Stimulated activated CD8-positive, alpha-beta memory T cell treated with anti-CD3 and anti-CD28 coated beads, Interleukin-4, amount 100 ng/mL, for 24 hours (primary cell): ENCODE measurements at places on chromosomes 4 and X.
A peak's percentile ranks its signal among the peaks of the same experiment; 100 is the strongest.

- no peak for DNase-seq
These were observed 3.3 kb upstream of the RPS4X start for GRCh38 chrX:72280321-72280845.

- no peak for DNase-seq
These were observed 772 bp upstream of the FBXW7 start for GRCh38 chr4:152536545-152537182.

- DNase-seq: no peak
These were observed 34.1 kb downstream of the PDHA1 start for GRCh38 chrX:19377799-19378198.

- DNase-seq: no peak
These were observed 37.2 kb upstream of the RAPGEF2 start for GRCh38 chr4:159065513-159066240.

DNA sequence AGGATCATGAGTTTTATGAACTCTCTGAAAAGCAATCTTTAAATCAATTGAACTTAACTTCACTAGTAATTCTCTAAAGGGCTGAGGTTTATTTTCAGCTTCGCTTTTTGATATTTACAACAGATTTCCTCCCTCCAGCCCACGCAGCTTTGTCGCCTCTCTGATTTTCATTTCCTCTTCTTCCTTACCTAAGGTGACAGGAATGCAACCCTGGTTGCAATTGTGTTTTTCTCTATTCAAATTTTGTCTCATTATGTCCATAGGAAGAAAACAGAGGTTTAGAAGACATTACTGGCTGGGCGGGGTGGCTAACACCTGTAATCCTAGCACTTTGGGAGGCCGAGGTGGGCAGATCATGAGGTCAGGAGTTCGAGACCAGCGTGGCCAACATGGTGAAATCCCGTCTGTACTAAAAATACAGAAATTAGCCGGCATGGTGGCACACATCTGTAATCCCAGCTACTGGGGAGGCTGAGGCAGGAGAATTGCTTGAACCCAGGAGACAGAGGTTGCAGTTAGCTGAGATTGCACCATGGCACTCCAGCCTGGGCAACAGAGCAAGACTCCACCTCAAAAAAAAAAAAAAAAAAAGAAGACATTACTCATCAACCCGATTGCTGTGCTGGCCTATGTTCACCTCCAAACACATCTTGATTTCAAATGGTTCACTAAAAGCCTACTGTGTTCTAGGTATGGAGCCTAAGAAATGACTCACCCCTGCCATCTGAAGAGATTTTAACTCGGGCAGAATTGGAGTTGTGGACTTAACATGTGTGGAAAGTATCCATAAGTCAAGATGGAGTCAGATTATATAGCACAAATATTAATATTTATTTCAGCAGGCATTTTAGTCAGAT lies 36.8 kb downstream of the VSIG4 start:
- no peak for DNase-seq

- peak; percentile 41 for DNase-seq
These were observed 37.3 kb downstream of the ACOX3 start for GRCh38 chr4:8403173-8403753.

GRCh38 chr4:165991325-165992180 lies 118.5 kb downstream of the TLL1 start:
- DNase-seq: no peak

GRCh38 chr4:140141210-140141835 lies 12.7 kb downstream of the MAML3 start:
- DNase-seq: no peak

DNA sequence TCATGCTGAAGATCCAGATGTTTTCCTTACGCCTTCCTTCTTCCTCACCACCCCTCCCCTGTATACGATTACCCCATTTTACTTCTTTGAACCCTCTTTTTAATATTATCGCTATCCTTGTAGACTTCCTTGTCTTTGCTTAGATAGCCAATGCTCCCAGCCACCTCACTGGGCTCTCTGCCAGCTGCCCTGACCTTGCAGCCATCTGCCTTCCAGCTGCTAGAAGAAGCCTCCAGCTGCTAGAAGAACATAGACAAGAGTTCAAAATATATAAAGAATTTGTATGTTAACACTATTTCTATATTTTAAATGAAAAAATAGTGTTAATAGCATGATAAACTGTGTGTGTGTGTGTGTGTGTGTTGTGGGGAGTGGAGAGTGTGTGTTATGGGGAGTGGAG lies 374.7 kb downstream of the ANKRD50 start:
- DNase-seq: no peak

DNA sequence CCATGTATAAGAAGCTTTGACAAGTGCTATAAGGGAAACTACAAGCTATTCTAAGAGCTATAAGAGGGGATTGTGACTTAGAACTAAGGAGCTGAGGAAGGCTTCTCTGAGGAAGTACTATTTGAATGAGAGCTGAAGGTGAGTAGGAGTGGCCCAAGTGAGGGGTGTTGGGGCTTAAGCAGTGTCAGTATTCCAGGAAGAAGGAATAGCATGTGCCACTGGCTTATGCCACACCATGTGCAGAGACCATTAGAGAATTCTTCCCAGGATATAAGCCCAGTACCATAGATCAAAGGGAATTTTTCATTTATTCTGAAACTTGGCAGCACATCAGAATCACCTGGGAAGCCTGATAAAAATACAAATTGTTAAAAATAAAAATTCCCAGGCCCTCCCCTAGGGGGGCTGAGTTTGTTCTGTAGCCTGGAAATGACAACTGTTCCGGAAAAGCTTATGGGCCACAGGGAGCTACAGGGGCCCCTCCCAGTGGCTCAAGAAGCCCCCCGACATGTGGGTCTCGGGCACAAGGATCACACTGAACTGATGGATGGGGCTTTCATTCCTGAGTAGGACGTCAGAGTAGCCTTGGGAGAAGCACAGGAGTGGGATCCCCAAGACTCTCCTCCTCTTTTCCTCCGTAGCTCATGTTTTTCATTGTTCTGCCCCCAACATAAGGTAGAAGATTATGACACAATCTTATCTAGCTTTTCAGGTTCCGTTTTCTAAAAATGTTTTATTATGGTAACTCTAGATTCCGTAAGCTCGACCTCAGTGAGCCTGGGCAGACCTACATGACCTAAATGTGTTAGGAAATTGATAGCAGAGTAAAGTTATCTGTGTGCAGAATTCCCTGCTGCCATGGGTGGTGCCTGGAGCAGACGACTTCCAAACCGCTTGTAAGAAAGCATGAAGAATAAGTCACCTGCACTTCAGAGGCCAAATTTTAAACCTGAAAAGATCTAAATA lies 119.3 kb downstream of the AFF1 start:
- DNase-seq: no peak

GRCh38 chr4:87251106-87251505 lies 30.7 kb upstream of the KLHL8 start:
- no peak for DNase-seq

DNA sequence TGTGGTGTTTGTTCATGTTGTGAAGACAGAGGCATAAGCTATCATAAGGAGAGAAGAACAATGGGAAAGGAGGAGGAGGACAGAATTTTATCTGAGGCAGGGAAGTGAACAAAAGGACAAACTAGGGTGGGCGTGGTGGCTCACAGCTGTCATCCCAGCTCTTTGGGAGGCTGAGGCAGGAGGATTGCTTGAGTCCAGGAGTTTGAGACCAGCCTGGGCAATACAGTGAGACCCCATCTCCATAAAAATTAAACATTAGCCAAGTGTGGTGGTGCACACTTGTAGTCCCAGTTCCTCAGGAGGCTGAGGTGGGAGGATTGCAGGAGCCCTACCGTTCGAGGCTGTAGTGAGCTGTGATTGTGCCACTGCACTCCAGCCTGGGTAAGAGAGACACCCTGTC lies 49.9 kb downstream of the TMEM154 start:
- no peak for DNase-seq

DNA sequence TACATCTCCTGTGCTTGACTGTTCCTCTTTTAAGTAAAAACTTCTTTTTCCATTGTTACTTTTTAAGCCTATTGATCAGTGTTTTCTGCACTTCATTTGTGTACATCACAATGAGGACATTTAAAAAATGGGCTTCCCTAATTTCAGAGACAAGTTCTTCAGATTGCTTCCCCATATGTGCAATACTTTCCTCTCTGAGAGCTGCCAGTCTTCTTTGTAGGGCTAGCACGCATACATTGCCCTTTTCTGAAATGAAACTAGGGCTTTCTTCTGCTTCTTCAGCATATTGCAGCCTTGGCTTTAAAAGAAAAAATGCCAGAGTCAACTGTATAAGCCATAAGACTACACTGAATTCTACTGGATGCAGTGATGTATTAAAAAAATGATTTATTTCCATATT lies 37.8 kb downstream of the FAT4 start:
- no peak for DNase-seq

- DNase-seq: no peak
These were observed 341.0 kb upstream of the GATB start for GRCh38 chr4:152101556-152102435.

- DNase-seq: no peak
These were observed 22.3 kb downstream of the NKX1-1 start for GRCh38 chr4:1383728-1384591.

- DNase-seq: no peak
These were observed 278.7 kb downstream of the RCHY1 start for GRCh38 chr4:75235359-75235951.

- DNase-seq: no peak
These were observed 144.9 kb downstream of the STIM2 start for GRCh38 chr4:27005501-27005900.

DNA sequence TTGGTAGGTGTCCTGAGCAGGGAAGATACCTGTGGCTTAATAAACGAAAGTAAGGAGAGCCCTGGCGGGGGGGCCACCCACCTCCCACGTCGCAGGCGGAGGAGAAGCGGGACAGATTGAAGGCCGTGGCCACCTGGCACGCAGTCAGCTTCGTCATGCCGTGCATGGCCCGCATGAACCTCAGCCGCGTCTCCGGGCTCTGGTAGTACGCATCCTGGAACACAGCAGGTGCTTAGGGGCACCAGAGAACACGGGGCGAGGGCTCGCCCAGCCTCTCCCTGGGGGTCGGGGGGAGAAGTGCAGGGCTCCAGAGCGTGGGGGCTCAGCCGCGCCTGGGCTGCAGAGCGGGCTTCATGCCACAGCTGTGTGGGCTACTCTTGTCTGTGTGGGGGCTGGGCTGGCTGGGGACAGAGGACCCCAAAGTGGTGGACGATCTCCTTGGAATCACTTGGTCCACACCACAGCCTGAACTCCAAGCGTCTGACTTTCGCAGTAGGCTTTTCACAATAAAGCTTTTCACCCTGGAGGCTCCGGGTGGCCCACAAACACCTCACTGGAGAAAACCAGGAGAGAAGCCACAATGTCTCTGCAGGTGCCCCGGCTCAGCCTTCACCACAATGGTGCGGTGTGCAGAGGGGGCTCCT lies 27.1 kb upstream of the SLC25A6 start:
- no peak for DNase-seq

DNA sequence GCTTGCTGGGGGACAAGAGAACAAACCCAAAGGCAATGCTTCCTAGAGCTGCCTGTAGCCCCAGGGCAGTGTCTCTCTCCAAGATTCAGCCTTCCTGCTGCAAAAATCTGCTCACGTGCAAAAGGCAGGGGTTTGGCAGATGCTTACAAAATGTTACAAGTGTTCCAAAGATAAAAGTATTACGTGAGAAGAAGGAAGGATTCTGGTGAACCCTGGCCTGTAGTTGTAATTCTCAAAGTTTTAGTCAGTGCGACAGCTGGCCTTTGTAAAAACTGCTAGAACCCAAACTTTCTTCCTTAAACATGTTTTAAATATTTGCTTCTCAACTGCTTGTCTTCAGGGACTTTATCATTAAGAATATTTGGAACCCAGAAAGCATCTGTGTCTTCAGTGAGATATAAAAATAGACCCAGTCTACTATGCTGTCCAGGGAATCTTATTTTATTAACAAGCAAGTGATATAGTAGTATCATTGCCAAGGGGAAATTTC lies 232.3 kb downstream of the FRMPD4 start:
- no peak for DNase-seq

GRCh38 chr4:89753601-89754066 lies 83.3 kb downstream of the SNCA start:
- DNase-seq: no peak

DNA sequence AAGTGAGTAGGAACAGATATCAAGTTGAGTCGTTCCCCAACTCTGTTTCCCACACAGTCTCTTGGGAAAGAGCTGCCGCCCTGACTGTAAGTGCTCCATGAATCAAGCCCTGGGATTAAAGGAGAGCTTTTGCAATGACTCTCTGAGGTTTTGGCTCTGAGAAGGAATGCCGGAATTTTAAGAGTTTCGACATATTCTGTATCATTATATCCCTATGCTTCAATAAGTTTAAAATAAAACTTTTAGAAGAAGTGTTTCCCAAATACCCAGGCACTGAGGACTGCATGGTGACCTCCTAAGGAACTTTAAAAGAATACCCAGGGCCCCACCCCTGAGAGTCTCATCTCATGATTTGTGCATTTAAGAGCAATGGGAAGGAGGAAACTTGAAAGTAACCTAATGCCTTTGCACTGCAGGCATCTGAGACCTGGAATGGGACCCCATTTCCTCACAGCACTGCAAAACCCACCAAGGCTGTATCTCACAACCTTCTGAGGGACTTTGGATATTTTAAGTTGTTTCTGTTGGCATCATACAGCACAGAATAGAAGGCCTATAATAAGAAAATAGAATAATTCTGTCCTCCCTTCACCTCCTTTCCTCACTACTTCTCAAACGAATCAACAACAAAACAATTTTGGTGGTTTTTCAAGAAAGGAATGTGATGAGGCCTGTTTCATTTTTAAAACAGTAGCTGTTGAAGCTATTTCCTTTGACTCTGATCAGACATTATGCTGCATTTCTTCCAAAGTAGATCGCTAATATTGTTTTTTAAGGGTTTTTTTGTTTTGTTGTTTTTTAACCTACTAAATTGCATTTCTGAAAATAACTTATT lies 121.2 kb downstream of the GASK1B start:
- no peak for DNase-seq

DNA sequence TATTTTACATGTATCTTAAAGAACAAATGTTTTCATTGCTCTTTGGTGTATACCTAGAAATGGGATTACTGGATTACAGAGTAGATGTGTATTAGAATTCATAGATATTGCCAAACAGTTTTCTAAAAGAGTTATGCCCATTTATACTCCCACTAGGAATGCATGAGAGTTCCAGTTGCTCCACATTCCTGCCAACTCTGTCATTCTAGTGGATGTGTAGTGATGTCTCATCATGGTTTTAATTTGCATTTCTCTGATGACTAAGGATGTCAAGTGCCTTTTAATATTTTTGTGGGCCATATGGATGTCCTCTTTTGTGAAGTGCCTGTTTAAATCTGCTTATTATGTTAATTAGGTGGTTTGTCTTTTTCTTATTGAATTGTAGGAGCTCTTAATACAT lies 65.6 kb upstream of the BMP2K start:
- no peak for DNase-seq

- DNase-seq: no peak
These were observed 68.3 kb downstream of the SPIN4 start for GRCh38 chrX:63282828-63283227.

GRCh38 chr4:15149234-15149838 lies 147.1 kb downstream of the CPEB2 start:
- DNase-seq: no peak

GRCh38 chrX:50747471-50747900 lies 66.5 kb downstream of the SHROOM4 start:
- DNase-seq: no peak

GRCh38 chr4:3241898-3242524 lies 6.9 kb upstream of the MSANTD1 start:
- DNase-seq: no peak
